NCI-H146 (cell line): ENCODE measurements at places on chromosomes 11 and 22.

- peak; percentile 65 for DNase-seq
Observed at GRCh38 chr11:17354601-17354991, 3.0 kb downstream of the NCR3LG1 start.

DNA sequence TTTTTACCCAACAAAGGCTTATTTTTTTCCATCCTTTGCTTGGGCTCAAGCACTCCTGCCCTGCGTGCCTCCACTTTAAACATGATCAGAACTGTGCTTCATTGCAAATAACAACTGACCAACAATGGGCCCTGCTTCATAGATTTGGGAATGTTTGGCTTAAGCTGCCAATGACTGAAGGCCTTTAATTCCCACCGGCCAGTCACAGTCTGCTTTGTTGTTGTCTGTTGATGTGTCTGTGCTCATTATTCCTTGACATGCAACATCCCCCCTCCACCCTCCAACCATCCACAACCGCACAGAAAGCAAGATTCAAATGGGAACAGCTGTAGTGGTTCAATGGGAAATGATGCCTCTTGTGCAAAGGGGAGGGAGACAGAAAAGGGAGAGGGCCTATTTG lies 23.0 kb downstream of the PAX6 start:
- no peak for DNase-seq

DNA sequence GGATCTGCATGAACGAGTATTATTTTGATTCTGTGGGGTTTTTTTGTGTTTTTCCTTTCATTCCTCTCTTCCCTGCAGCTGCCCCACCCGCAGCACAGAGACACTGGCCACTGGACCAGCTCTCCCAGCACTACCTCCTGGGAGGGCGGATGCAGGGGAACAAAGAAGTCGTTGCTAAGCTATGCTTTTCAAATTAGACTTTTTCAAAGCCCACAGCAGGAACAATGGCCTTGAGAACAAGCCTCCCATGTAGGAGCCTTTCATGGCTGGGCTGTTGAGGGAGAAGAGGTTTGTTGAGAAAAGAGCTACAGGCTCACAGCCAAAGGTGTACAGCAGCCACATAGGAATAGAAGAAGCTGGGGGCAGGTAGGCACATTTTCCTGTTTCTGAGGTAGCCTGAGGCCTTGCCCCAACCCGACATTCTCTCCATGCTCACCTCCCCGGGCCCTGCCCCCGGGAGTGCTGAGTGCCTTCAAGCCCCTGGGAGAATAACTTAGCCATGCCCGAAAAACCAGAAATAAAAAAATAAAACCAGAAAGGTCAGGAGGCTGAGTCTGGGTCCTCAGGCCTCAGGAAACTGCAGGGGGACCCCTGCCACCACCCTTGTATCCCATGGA lies 20.5 kb upstream of the SYT12 start:
- peak; percentile 72 for DNase-seq

DNA sequence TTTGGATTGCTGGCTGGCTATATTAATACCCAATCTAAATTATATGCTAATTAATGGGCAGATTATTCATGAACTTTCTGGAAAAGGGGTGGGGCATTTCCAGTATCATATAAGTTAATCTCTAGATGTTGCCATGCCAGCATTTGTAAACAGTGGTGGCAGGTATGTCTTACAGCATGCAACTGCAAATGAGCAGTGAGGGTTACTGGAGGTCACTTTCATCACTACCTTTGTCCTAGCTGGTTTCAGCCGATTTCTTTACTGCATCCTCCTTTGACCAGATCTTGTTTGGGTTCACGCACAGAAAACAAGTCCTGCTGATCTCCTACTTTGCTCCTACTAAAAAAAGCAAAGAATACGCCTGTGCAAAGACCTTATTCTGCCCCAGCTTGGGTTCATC lies 89.1 kb upstream of the USP47 start:
- no peak for DNase-seq

DNA sequence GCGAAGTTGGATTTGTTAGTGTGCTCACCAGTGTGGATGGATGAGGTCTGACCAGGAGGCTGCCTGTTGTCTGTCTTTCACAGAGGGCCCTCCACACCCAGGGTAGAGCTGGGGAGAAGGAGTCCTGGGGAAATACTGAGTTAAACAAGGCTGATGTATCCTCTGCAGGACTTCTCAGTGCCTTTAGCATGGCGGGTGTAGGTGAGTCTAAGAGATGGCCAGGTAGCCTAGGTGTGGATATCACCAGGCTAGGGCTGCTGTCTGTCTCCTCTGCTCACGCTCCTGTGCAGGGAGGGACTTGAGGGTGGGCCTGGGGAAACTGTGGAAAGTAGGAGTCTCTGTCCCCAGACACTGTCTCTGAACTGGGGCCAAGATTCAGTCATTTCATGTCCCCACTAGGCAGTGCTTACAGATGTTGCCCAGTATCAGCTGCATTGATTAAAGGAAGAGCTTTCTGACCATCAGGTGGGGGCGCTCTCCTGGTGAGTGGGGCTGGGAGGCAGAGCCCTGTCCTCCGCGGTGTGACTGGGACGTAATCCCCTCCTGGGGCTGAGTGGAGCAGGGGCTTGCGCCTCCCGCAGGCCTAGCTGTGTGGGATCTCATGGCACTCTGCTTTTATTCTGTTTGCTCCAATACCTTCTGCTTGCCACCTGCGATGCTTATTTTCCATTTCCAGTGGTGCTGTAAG lies 35.5 kb upstream of the CCDC188 start:
- peak; percentile 33 for DNase-seq

DNA sequence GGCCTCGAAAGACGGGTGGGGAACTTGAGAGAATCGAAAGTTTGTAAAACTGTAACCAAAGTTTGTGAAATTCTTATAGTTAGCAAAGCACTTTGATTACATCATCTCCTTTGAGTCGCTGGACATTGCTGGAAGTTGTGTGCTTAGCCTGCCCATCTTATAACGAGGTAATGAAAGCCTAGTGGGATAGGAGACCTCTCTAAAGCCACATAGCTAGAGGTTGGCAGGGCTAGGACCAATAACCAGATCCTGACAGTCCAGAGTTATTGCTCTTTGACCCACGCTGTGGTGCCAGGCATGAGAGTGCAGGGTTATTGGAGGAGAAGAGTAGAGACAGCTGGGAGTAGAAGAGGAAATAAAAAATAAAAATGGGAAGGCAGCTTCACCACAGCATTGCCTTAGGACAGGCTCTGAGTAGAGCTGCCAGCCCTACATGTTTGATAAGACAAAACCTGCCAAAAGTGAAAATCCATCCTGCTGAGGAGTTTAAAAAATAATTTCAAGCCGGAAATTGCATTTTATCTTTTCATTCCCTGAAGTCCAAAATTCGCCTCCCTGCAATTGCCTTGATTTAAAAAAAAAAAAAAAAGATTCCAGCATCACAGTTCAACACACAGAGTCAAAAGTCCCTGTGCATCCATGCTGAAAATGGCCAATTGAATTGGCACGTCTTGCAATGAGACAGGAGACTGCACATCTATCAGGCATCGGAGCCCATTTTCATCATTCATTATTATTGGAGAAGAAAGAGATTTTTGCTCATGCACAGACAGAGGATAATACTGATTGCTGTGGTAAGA lies 225.5 kb upstream of the POU2AF2 start:
- no peak for DNase-seq

GRCh38 chr11:34823197-34823596 lies 93.0 kb downstream of the APIP start:
- DNase-seq = no peak

- peak; percentile 26 for DNase-seq
Observed at GRCh38 chr22:44023404-44024287, 456 bp upstream of the PARVB start.

GRCh38 chr11:63683133-63683991 lies 2.1 kb downstream of the RTN3 start:
- DNase-seq = no peak

- DNase-seq = no peak
Observed at GRCh38 chr22:50060441-50061140, 2.5 kb upstream of the TTLL8 start.

DNA sequence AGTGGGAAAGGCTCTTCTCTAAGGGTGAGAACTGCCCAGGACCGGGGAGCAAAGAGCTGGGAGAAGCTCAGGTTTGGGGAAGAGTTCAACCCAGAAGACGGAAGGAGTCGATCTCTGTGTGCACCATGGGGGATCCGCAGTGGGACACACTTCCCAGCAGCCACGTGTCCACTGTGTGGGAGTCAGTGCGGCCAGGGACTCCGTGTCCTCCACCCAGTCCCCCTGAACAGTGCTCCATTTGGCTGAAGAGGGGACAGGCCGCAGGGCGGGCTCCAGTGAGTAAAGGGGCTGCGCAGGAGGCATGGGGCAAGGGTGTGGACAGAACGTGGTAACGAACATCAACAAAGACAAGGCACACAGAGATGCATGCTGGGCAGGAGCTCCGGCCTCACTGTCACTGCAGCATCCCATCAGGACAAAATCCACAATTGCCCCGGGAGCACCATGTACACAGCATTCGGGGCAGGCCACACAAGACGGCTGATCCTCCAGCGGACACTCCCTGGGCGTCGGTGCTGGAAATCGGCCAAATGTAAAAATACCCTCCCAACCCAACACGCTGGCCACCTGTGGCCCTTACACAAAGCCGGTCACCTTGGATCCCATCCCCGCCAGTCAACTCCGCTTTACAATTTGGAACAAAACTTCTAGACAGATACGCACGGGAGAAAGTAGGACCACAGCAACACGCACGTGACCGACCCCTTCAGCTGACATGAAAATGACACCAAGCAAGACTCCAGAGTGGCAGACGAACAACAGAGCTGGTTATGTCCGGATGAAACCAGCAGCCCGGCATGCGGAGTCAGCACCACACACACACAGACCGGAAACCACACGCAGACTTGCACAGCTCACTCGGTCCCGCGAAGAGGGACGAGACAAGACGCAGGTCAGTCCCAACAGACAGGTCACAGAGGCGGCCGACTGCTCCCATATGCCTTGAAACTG lies 366.8 kb downstream of the SHANK2 start:
- DNase-seq = peak; percentile 87

DNA sequence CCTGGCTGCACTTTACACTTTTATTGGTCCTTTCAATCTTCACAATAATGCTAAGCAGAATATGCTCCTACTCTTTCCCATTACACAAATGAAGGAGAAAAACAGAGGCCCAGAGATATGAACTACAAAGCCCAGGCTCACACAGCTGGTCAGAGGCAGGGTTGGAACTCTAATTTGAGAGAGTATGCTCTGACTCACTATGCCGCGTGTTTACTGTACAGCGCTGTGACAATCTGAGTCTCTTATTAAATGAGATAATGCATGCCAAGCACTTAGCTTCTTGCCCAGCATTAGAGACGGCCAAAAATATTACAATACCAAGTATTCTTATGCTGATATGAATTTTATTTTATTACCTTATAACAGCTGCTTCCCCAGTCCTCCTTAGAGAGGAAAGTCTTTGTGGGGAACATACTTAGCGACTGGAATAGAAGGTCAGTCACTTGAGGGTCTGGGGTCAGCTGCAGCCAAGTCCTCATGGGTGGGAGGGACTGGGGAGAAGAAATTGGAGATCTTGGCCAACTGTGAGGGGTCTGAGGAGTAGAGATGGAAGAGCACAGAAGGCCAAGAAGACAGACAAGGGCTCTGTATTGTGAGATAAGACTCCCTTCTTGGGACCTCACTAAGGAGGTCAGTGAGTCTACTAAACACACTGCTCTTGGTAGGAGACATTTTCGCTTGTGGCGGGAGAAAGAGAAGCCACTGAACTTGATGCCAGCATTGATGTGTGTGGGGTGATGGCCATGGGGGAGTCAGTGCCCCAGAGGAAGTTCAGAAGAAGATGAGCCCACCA lies 150.8 kb upstream of the TIMP3 start:
- DNase-seq = no peak

GRCh38 chr11:119754199-119754598 lies 25.2 kb upstream of the NECTIN1 start:
- no peak for DNase-seq

DNA sequence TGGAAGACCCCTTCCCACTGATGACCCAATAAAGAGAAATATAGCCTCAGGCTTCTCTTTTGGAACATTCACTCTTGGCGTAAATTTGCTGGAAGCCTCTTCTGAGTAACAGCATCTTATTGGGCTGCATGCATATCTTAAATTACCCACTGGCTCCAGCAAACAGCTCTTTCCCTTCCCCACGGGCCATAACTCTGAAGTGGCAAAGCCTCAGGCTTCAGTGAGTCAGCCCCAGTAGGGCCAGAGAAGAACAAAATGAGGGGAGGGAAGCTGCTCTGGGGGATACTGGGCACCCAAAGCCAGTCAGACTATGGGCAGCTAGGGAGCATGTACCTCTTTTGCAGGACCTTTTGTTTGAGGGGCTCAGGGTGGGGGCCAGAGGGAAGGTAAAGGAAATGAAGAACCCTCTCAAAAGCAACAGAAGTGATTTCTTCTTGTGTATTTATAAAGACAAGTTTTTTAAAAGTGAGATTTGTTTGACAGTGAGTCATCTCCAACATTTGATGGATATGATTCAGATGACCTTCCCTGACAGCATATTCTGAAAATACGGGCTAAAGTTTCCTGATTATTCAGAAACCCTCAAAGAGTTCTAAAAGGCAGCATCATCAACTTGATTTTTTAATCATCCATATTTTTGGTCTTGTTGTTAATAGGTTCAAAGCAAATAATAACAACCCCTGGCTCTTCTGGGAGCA lies 203.4 kb downstream of the KIF18A start:
- no peak for DNase-seq

- no peak for DNase-seq
Observed at GRCh38 chr22:29734838-29735237, 15.0 kb downstream of the CABP7 start.

GRCh38 chr11:32433101-32433913 lies 2.0 kb downstream of the WT1 start:
- no peak for DNase-seq

DNA sequence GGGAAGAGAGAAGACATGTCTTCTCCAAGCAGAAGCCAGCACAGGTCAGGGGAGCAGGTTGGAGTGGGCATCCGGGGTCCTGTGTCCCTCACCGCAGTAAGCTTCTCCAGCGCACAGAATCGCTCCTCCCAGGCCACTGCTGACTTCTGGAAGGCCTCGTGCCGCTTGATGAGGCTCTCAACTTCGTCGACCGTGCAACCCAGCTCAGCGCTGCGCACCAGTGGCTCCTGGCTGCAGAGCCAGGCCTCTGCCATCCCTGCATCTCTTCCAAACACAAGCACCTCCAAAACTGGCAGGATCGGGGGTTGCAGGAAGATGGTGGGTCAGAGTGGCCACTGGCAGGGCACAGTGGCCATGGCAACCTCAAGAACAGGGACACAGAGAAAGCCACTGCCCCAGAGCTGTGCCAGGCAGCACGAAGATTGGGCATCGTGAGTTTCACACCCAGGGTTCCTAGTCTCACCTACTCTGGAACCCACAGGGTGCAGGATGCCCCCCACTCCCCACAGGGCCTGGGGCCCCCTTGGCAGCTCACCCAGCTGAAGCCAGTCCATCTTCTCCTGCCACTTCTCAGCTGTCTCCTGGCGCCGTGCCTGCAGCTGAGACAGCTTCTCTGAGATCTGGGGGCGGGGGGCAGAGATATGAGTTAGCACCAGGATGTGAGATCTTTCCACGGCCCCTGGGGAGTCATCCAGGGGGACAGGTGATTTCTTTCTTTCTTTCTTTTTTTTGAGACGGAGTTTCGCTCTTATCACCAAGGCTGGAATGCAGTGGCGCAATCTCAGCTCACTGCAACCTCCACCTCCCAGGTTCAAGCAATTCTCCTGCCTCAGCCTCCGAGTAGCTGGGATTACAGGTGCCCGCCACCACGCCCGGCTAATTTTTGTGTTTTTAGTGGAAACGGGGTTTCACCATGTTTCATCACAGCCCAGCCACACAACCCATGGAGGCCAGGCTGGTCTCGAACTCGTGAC lies 11.2 kb upstream of the RBM4B start:
- no peak for DNase-seq

- DNase-seq = no peak
Observed at GRCh38 chr22:25645266-25645665, 80.8 kb downstream of the GRK3 start.

GRCh38 chr11:73184953-73185671 lies 33.0 kb upstream of the P2RY2 start:
- peak; percentile 72 for DNase-seq

GRCh38 chr22:24465566-24465965 lies 29.6 kb upstream of the UPB1 start:
- DNase-seq = no peak
